Stimulated activated CD8-positive, alpha-beta memory T cell treated with anti-CD3 and anti-CD28 coated beads, Interleukin-15, amount 100 ng/mL, for 24 hours (primary cell): ENCODE measurements at places on chromosomes 7 and 10.
A peak's percentile ranks its signal among the peaks of the same experiment; 100 is the strongest.

DNA sequence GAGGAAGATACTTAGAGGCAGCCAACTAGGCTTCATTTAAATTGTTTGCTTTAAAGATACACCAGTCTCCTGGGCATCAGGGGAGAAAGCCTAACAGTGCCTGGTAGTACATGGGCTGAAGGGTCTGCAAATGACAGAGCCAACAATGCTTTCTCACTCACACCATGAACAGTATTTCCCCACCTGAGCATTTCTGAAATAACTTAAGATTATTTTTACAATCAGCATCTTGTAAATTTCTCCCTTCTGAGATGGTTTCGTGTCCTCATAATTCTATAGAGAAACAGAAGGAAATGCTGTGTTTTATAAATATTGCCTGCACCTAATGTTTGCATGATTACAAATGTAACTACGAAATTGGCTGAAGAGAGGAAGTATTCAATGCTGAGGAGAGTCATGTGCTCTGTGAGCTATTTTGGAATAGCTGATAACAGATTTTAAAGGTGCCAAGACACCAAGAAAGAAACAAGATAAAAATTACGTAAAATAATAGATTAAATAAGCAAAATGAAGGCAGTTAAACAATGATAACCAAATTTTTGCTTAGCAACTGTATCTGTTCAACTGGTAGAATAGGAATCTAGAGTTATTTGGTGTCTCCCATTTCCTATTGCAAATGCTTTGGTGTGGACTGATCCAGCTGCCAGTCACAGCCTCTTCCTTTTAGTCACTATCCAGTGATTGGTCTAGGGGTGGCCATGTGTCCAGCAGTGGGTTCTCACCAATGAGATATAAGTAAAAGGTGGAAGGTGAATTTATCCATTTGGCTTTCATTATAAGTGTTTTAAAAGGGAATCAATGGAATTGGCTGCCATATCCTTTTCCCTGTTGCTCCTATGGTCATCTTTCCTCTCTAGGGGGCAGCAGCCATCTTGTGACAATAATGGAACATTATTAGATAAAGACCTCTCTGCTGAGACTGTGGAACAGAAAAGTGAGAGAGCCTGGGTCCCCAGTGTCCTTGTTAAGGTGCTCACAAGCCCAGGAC is 167.9 kb upstream of the SLC26A5 start:
- no peak for DNase-seq

DNA sequence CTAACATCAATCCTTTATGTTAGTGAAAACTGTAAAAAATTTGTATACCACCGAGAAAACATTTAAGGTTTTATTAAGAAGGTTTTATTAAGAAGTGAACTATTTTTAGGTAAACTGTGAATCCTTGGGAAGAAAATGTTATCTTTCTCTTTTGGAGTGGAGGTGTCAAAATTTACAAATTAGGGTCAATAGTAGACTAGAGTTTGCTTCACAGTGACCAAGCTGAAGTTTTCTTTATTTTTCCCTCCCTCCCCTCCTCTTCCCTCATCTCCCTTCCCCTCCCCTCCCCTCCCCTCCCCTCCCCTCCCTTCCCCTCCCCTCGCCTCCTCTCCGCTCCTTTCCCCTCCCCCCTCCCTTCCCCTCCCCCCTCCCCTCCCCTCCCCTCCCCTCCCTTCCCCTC is 168.8 kb downstream of the CNTNAP2 start:
- DNase-seq: no peak

GRCh38 chr7:12157517-12157916 is 53.6 kb upstream of the TMEM106B start:
- DNase-seq: no peak

GRCh38 chr7:4665661-4666060 is 16.4 kb upstream of the FOXK1 start:
- DNase-seq: no peak

- peak; percentile 47 for DNase-seq
Measured at GRCh38 chr10:128047351-128047750, 78.9 kb downstream of the MKI67 start.

- DNase-seq: no peak
Measured at GRCh38 chr10:323651-324293, 188.5 kb downstream of the ZMYND11 start.

DNA sequence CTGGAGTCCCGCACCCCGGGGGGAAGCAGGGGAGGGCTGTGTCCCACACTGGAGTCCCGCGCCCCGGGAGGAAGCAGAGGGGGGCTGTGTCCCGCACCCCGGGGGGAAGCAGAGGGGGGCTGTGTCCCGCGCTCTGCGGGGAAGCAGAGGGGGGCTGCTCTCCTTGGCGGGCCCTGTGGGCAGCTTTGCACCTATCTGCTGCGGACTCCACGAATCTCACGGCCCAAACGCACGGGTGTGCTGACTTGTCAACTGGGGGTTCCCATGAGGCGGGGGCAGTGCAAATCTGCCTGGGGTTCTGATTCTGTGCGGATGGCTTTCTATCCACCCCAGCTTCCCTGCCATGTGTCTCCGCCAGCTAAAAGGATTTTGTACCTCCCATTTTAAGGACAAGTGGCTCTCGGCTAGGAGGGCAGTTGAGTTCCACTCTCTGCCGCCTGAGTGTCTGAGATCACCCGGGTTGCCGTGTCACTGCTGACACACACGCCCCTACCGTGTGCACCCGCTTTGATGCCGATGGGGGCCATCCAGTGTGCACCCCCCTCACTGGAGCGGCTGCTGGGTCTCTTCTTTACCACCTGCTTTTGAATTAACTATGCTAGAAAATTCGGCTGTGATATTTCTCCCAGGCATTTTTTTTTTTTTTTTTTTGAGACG is 20.5 kb downstream of the GPER1 start:
- no peak for DNase-seq

DNA sequence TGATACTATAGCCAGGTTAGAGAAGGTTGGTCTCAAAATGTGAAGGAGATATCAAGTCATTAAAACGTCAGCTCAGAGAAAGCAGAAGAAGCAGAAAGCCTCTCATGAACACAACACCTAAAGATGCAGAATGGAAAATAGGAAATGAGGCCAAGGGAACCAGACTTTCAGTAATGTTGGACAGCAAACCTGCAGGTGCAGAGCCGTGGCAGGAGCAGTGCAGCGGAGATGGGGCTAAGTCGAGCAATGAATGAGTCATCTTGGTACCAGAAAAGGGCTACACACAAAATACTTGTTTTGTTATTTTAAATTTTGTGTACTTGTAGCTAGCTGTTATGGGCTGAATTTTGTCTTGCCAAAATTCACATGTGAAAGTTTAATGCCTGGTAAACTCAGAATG is 479.6 kb upstream of the POM121L12 start:
- DNase-seq: no peak

DNA sequence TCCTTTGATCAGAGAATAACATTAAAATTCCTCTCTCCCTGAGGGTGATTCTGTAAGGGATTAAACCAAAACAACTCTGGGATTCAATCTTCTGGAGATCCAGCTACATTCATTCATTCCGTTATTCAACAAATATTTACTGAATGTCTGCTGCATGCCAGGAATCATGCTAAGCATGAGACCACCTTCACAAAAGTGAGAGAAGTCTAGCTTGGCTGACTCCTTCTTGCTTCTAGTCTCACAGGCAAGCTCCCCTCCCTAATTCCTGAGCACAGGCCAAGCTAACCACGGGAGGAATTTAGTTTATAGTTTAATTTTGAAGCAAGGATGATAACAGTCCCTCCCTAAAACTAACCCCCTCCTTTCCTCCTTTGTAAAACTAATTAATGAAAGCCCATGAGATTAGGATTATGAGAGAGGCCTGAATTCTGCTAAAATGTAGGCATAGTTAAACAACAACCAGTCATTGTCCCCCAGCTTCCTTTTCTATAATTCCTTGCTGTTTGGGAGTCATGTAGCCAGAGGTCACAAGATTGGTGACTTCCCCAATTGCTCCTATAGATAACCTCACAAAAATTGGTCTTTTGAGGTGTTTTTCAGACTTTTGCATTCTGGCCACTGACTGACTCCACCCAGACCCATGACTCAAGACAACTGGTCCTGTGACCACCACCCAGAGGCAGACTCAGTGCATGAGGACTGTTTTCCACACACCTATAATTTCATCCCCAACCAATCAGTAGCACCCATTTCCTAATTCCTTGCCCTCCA is 113.5 kb downstream of the ITGB8 start:
- DNase-seq: no peak

DNA sequence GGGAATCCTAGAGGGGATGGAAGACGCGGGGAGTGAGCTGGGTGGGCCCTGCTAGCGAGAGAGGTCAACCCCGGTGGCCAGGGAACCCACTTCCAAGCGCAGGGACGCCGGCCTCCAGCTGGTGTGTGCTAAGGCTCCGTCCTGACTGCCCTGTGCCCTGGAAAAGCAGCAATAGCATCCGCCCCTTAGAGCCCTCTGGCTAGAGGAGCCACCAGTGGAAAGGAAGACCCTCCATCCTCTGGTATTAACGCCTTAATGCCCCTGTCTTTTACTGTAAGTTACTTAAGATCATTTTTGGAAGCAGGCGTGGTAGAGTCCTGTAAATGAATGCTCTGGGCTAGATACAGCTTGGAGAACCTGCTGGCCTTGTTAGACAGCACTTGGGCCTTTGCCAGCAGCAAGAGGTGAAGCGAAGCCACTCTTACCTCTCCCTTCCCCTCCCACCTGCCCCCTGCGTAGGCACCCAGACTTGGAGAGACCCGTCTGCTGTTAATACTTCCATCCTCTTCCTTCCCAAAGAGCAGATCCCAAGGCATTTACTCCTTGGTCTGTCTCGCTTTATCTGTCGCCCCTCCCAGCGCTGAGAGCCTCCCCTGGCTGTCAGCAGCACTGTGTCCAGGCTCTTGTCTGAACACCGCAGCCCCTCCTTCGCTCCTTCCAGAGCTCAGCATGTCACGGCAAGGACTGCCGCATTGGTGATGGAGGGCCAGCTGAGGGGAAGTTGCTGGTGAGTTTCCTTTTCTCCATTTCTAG is 4.6 kb downstream of the REPIN1 start:
- DNase-seq: no peak

DNA sequence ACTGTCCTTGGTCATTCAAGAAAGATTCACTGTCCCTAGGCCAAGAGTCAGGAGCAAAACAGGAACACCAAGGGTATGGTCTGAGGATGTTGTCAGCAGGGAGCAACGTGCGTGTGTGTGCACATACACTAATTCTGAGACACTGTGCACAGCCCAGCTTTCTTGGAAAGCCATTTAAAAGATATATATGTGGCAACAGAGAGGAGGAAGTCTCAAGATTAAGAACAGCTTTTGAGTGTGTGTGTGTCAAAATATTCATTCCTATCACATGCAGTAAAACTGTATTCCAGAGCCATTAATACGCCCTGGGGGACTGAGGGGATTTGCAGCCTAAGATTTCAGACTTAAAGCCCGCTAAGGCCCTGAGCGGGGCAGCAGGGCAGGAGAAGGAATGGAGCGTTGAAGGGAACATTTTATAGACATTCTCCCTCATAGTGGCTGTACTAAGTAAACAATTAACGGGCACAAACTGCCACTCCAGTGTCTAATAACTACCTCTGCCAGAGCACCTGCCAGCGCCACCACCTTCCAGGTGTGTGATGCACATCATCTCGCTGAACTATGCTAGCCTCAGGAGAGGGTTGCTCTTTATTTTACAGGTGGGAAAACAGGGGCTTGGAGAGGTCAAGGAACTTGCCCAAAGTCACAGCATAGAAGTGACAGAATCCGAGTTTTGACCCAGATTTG is 2.0 kb downstream of the NOD1 start:
- DNase-seq: no peak

GRCh38 chr7:131547589-131547988 is 8.8 kb downstream of the PODXL start:
- no peak for DNase-seq

DNA sequence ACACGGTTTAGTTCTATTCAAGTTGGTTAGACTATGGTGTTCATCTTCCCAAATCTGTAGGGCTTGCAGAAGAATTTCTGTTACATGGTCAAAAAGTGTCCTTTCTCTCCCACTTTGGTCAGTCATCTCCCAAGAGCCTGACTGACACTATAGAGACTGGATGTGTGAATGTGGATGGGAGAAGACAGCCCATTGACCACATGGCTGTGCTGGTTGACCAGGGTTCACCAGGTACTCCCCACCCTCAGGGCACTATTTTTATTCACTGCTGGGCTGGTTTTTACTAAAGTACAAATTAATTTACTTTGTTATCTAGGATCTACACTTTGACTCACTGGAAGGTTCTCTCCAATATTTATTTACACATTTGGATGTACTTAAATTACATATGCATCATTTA is 2.3 kb downstream of the ZNF804B start:
- DNase-seq: no peak

DNA sequence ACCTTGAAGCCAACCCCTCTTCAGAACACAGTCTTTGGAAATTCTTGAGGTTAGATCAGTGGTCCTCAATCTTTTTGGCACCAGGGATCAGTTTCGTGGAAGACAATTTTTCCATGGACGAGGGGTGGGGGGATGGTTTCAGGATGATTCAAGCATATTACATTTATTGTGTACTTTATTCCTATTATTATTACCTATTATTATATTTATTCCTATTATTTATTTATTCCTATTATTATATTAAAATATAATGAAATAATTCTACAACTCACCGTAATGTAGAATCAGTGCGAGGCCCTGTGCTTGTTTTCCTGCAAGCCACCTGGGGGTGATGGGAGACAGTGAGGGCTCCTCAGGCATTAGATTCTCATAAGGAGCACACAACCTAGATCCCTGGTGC is 17.9 kb downstream of the CAMK1D start:
- no peak for DNase-seq

- no peak for DNase-seq
Measured at GRCh38 chr7:120023494-120024167, 249.3 kb upstream of the KCND2 start.

GRCh38 chr7:122893486-122893885 is 7.2 kb upstream of the CADPS2 start:
- DNase-seq: no peak

DNA sequence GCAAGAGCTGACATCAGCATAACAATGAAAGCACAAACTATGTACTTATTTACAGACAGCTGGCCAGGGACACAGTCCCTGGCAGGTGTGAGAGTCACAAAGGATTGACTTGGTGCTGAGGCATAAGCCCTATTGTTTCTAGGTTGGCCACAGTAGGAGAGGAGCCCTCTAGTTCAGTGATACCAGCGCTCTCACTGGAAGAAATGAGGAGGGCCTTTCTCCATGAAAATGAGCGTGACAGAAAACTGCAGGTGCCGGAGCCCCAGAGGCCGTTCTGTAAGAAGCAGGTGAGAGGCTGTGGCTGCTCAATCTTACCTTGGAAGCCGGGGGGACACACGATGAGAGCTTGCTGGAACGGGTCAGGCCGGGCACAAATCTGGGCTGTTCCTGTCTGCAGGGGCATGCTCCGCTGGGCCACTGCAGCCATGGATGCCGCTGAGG is 90.5 kb downstream of the CLEC2L start:
- no peak for DNase-seq

- no peak for DNase-seq
Measured at GRCh38 chr7:142815134-142815533, 39.7 kb upstream of the EPHB6 start.

GRCh38 chr10:110436554-110437350 is 61.0 kb upstream of the DUSP5 start:
- no peak for DNase-seq

DNA sequence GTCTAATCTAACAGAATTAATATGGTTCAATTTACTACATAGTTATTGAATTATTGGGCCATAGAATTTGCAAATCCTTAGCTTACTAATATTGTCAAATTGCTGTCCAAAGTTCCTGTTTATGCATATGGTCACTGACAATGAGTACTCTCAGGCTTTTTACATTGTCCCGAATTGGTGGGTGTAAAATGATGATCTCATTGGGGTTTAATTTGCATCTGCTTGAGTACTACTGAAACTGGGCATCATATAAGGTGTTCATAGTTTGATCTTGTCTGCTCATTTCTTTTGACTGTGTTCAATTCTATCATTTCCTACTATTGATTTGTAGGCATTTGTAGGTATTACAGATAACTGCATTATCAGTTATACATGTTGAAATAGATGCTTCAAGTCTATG is 12.7 kb downstream of the ABCA13 start:
- DNase-seq: no peak
